ENCODE measurements at places on chromosomes 5 and 9.

- no peak for ATAC-seq
Measured at GRCh38 chr9:38240051-38240450, 152.5 kb upstream of the ALDH1B1 start.

GRCh38 chr5:2282034-2282690, 399.4 kb upstream of the IRX4 start:
- ATAC-seq = no peak

GRCh38 chr5:144352330-144352729, 181.7 kb downstream of the KCTD16 start:
- ATAC-seq = peak; percentile 38

DNA sequence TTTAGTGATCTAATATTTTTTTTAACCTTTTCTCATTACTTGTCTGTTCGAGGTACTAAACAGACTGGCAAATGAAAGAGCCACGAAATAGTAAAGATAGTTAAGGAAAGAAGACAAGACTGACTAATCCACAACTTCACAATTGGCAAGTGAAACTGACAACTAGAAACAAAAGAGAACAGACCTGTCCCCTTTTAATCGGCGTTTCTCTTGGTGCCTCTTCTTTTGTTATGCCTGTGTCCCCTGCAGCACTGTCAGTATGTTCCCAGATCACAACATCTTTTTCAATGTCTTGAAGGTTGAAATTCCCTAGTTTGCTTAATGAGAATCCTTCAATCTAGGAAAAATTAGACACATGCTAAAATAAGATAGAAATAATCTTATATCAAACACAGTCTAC, 26.1 kb downstream of the TUT7 start:
- ATAC-seq = no peak

- ATAC-seq = no peak
Measured at GRCh38 chr5:1792842-1793266, 6.8 kb downstream of the MRPL36 start.

GRCh38 chr5:69188811-69189161, 597 bp upstream of the CENPH start:
- peak; percentile 39 for ATAC-seq

DNA sequence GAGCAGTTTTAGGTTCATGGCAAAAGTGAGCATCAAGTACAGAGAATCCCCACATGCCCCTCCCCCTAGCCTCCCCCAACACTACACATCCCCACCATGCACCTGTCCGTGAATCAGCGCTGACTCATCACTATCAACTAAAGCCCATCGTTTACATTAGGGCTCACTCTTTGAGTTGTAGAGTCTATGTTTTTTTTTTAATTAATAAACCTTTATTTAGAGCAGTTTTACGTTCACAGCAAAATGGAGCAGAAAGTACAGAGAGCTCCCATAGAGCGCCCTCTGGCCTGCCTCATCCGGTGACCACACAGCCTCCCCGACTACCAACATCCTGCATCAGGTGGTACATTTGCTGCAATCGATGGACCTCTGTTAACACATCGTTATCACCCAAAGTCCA, 47.9 kb upstream of the UNC5A start:
- ATAC-seq = no peak

- ATAC-seq = no peak
Measured at GRCh38 chr9:130894546-130894945, 2.1 kb downstream of the QRFP start.

- ATAC-seq = peak; percentile 8
Measured at GRCh38 chr5:14870337-14871213, 1.0 kb downstream of the ANKH start.

DNA sequence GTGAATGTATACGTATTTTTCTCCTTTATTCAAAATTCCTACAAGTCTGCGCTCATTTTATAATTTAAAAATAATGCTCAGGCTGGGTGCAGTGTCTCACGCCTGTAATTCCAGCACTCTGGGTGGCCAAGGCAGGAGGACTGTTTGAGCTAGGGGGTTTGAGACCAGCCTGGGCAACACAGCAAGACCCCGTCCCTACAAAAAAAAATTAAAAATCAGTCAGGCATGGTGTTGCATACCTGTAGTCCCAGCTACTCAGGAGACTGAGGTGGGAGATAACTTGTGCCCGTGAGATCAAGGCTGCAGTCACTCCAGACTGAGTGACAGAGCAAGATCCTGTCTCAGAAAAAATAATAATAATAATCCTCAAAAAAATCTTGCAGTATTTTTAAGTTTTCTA, 7.8 kb downstream of the UIMC1 start:
- ATAC-seq = no peak

- peak; percentile 85 for ATAC-seq
Measured at GRCh38 chr9:2727966-2728613, 10.8 kb downstream of the KCNV2 start.

All from SK-N-SH treated with all-trans-retinoic acid at 6 μM for 48 hours (cell line).